Effector memory CD8-positive, alpha-beta T cell (primary cell): ENCODE measurements at places on chromosomes 6 and 20.

- no peak for DNase-seq
Measured at GRCh38 chr6:13135152-13135551, 193.2 kb downstream of the TBC1D7 start.

DNA sequence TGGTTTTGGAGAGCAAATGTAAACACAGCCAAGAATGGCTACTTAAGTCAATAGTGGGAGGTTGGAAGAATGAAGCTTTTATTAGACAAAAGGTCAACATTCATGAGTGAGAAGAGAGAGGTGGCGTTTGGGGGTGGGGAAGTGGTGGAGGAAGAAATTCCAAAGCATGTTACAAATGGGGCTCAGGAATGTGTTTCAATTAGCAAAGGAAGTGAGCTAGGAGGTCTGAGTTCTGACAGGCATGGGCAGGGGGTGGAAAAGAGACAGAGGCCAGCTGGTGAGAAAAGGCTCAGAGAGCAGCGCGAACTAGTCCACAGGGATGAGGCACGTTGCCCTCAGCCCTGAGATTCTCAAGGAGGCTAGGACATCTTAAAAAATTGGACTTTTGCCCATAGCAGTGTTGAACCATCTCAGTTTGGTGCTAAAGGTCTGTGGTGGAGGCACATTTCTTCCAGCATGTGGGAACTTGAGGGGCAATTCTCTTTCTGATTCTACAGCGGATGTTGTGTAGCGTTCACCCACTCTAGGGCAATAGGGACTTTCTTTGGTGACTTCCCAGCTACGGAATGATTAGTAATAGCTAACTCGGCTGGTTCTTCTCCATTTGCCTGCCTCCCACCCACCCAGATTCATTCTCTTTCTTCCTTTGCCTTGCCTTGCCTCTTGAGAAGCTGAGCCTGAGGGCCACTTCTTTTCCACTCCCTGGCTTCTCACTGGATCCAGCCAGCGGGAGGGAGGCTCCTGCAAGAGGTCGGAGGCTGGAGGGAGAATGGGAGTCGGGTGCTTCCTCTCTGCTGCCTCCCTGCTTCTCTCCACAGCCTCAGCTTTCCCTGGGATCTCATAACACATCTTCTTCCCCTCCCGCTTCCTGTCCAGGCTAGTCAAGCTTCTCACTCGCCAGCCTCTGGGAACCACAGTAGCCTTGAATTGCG lies 45.1 kb upstream of the NEDD9 start:
- DNase-seq = no peak

DNA sequence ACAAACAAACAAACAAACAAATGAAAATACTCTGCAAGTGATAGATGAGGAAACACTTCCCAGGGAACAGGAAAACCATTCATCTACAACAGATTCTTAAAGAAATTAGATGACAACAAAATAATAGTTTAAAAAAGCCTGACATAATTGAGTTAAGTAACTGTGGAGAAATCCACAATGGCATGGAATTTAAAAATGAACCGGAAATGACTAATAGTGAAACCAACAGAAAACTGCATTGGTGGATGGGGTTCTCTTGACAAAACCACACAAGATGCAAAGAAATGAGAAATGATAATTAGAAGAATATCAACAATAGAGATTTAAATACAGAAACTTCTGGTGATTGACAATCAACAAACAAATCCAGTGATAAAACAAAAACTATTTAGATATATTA lies 785.6 kb downstream of the QKI start:
- DNase-seq = no peak

- no peak for DNase-seq
Measured at GRCh38 chr20:43755390-43755789, 28.6 kb upstream of the GTSF1L start.

DNA sequence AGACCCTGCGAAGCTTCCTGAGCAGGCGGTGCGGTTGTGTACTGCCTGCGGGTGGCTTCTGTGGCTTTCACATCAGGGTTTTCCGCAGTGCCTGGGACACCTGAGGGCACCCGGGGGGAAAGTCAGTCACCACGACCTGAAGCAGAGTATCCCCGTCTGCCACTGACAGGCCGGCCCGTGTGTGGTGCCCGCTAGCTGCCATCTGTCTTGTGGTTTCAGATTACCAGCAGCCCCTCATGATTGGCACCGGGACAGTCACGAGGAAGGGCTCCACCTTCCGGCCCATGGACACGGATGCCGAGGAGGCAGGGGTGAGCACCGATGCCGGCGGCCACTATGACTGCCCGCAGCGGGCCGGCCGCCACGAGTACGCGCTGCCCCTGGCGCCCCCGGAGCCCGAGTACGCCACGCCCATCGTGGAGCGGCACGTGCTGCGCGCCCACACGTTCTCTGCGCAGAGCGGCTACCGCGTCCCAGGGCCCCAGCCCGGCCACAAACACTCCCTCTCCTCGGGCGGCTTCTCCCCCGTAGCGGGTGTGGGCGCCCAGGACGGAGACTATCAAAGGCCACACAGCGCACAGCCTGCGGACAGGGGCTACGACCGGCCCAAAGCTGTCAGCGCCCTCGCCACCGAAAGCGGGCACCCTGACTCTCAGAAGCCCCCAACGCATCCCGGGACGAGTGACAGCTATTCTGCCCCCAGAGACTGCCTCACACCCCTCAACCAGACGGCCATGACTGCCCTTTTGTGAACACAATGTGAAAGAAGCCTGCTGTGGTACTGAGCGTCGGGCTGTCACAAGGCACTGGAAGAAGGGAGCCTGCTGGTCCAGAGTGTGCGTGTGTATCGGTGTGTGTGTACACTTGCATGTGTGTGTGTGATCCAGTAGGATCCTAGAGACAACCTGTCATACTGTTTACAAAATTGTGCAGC lies 54.4 kb downstream of the GOPC start:
- peak; percentile 46 for DNase-seq

- DNase-seq = no peak
Measured at GRCh38 chr20:48763216-48763914, 64.4 kb downstream of the PREX1 start.

DNA sequence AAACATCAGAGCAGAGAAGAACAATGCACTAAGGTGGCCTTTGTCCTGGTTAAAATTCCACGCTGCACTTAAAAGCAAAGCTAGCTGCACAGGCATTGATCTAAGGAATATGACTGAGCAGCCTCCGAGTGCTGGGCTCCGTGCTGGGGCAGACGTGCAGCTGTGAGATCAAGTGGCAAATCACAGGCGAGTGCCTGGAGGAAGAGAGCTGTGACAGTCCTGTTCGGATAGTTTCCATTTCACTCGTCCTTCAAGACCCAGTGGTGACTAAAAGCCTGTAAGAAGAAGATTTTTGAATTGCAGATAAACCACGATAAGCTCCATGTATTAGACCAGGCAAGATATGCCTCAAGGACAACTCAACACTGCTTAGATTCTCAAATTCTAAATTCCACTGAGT lies 247.9 kb downstream of the ANKRD60 start:
- DNase-seq = no peak

DNA sequence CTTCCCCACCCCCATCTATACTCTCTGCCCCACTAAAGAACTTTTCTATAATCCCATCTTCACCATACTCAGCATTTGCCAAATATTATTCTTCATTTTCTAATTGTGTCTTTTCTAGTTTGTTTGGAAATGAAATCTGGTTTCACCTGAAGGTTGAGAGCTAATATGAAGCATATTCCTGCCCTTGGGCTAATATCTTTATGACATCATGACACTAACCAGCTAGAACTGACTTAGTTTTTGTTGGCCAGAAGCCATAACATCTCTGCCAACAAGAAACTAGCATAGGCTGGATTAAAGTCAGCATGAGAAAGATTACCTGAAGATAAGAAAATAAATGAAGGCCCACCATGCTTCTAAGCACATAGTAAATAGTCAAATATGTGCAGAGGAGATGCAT lies 16.7 kb downstream of the UNC5CL start:
- no peak for DNase-seq

GRCh38 chr6:125867483-125867942 lies 76.8 kb downstream of the NCOA7 start:
- DNase-seq = no peak

GRCh38 chr6:143368426-143368825 lies 82.1 kb downstream of the ADAT2 start:
- no peak for DNase-seq

- DNase-seq = no peak
Measured at GRCh38 chr6:106185615-106186014, 99.5 kb downstream of the PRDM1 start.

DNA sequence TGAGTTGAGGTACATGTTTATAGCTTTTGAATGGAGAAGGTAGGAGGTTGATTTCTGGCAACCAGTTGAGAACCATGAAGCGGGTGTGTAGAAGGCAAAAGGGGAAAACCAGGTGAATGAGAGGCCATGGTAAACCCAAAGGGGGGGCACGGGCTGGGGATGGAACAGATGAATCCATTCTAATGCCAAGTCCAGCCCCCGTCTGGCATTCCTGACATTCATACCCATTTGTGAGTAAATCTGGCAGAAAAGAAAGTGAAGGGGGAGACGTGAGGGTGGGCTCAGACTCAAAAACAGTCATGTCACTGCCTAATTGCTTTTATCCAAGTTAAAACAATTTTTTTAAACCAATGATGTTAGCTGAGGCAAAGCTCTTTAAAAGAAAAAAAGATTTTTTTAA lies 172.8 kb upstream of the QKI start:
- DNase-seq = no peak

DNA sequence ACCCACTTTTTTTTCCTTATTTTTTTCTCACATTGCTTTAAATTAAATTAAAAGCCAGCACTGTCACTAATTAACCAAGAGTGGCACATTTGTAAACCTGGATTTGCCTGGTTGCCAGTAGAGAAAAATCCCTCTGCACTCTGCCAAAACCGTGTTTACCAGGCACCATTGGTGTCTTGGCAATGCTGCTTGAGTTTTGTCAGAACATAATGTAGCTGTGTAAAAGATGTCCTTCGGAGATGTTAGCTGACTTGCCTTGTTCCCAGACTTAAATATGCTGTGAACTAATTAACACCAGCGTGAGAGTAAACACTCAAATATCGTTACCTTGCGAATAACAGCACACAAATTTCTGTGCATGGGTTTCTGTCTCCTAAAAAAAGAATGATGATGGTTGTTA lies 694.9 kb upstream of the ID4 start:
- DNase-seq = no peak

GRCh38 chr6:30093951-30094661 lies 18.5 kb upstream of the RNF39 start:
- no peak for DNase-seq

DNA sequence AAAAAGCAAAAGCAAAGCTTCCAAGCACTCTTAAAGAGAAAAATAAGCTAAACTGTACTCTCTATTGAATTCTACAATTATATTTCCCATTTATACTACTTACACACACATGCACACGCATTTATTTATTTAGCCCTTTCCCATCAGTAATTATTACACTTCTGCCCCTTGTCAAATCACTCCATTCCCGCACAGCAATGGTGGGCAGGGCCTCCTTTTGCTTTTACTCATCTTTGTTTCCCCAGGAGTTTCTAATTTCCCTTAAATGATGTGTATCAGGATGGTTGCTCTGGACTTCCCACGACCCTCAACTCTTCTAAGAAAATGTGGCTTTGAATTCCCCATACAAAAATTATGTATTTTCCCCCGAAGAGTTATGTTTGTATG lies 19.9 kb downstream of the PXT1 start:
- no peak for DNase-seq

GRCh38 chr6:16493112-16493511 lies 254.7 kb downstream of the GMPR start:
- no peak for DNase-seq

- DNase-seq = no peak
Measured at GRCh38 chr6:37541346-37541745, 41.7 kb upstream of the CCDC167 start.

DNA sequence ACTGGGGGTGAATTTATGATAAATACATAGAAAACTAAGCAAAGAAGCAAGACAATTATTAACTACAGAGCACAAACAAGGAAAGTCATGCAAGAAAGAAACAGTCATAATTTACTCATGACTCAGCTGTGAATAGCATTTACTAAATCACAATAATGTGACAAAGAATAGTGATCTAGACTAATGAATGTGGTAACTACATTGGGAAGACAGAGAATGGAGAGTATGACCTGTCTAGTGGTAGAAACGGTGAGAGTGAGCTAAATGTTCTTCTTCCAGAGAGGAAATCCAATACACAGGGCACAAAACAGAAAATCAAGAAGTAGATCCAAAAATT lies 153.5 kb upstream of the DST start:
- no peak for DNase-seq

- DNase-seq = no peak
Measured at GRCh38 chr6:85041376-85041775, 277.0 kb upstream of the TBX18 start.

- DNase-seq = peak; percentile 28
Measured at GRCh38 chr6:33620158-33620855, 815 bp upstream of the ITPR3 start.

DNA sequence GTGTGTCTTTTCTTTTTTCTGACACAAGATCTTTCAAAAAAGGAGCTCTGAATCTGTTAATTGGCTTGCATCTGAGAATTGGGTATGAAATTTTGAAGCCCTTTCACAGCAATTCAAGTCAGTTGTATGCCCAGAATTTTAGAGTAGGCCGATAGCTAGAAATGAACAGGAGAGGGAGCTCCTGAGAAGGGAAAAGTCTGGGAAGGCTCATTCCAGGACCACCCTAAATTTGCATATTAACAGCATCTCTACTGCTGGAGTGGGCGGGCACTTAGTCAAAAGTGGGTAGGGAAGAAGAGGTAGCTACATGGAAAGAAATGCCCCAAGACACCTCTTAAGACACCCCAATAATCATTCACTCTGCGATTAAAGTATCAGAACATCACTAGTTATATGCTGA lies 928.3 kb downstream of the TBC1D32 start:
- no peak for DNase-seq

GRCh38 chr6:147166992-147167391 lies 37.2 kb upstream of the STXBP5 start:
- no peak for DNase-seq

DNA sequence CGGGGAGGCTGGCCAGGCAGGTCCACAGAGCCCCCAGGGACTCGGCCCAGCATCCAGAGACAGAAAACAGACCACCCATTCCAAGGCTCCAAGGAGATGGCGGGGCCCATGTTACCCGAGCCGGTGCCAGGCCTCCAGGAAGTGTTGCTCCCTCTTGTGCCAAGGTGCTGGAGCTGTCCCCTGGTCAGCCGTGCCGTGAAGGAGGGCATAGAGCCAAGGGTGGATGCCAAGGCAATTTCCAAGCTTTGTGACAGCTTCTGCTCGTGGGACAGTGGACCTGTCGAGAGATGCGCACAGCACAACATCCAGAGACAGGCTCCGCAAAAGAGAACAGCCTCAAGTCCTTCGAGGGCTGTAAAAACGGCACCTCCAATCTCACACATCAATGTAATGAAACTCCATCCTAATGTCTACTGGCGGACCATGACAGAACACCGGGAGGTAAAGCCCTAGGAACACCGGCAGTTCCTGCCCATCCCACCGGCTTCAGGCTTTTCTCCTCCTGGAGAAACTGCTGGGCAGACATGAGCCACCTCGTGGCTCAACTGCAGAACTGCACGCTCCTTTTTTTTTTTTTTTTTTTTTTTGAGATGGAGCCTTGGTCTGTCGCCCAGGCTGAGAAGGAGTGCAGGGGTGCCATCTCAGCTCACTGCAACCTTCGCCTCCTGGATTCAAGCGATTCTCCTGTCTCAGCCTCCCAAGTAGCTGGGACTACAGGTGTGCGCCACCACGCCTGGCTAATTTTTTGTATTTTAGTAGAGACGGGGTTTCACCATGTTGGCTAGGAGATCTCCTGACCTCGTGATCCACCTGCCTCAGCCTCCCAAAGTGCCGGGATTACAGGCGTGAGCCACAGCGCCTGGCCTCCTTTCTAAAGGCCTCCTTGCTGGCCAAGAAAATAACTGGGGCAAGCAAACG lies 30.9 kb upstream of the AVP start:
- DNase-seq = no peak

GRCh38 chr6:84033523-84034451 lies at the start of gene MRAP2:
TSS of gene MRAP2 (plus strand) at chr6:84033772. CDS start at chr6:84055319, 21,547 bp downstream.
- DNase-seq = no peak

- DNase-seq = no peak
Measured at GRCh38 chr6:49454787-49455709, 8.0 kb downstream of the MMUT start.
